Esophagus mucosa (tissue), 1 donor: ENCODE measurements at places on chromosomes 12 and 14. TPM values are rescaled to one million over a fixed set of nuclear protein-coding genes. Genes with fewer than 3 reads are reported as not detected.

KRT2 gene
- not detected for total RNA-seq

ENDOU gene
- total RNA-seq, result 66.9 TPM

CCDC175 gene
- total RNA-seq, result not detected

LRTM2 gene
- not detected for total RNA-seq

IQSEC3 gene
- total RNA-seq, result 0.28 TPM

SYNE3 gene
- 1.9 TPM for total RNA-seq

ASPG gene
- 59.2 TPM for total RNA-seq

KRT81 gene
- not detected for total RNA-seq

GPRC5A gene
- total RNA-seq, result 11.8 TPM

E2F7 gene
- total RNA-seq, result 4.0 TPM

PRPF39 gene
- total RNA-seq, result 14.7 TPM

KRT3 gene
- 1.0 TPM for total RNA-seq

EML5 gene
- 1.4 TPM for total RNA-seq

PLBD1 gene
- 56.5 TPM for total RNA-seq

MMP19 gene
- total RNA-seq, result 0.60 TPM

KCNK13 gene
- total RNA-seq, result 0.28 TPM

NUAK1 gene
- total RNA-seq, result 1.7 TPM

LHX5 gene
- total RNA-seq, result not detected

HCAR2 gene
- total RNA-seq, result 29.7 TPM

LIN7A gene
- total RNA-seq, result 0.56 TPM

KLRD1 gene
- total RNA-seq, result not detected

KSR2 gene
- total RNA-seq, result 0.28 TPM

KLRC2 gene
- total RNA-seq, result 0.60 TPM

ERBB3 gene
- 68.1 TPM for total RNA-seq

MYBPC1 gene
- 0.40 TPM for total RNA-seq

RASAL1 gene
- 53.1 TPM for total RNA-seq

GARIN6 gene
- total RNA-seq, result not detected

C1R gene
- total RNA-seq, result 76.2 TPM

PRH1 gene
- 7.5 TPM for total RNA-seq

YAF2 gene
- total RNA-seq, result 18.0 TPM

RNASE1 gene
- total RNA-seq, result 8.6 TPM

CCND2 gene
- 48.9 TPM for total RNA-seq

RNASE4 gene
- total RNA-seq, result 1.7 TPM

CD4 gene
- total RNA-seq, result 2.2 TPM

TCL1B gene
- not detected for total RNA-seq

RNASE3 gene
- not detected for total RNA-seq

SIX1 gene
- total RNA-seq, result 0.12 TPM

ANKRD33 gene
- total RNA-seq, result not detected

ESPL1 gene
- total RNA-seq, result 33.8 TPM

NRIP2 gene
- total RNA-seq, result 0.08 TPM

KCNA5 gene
- not detected for total RNA-seq

GLIPR1L1 gene
- total RNA-seq, result not detected

PTPRB gene
- 5.1 TPM for total RNA-seq

LYZ gene
- total RNA-seq, result 13.0 TPM

FGF6 gene
- total RNA-seq, result not detected

SCARB1 gene
- 10.2 TPM for total RNA-seq

AQP6 gene
- total RNA-seq, result not detected

NFATC4 gene
- total RNA-seq, result 3.4 TPM

KRT85 gene
- total RNA-seq, result not detected

GCH1 gene
- 8.9 TPM for total RNA-seq

ST8SIA1 gene
- 1.5 TPM for total RNA-seq

ERP27 gene
- total RNA-seq, result 4.5 TPM
